MM.1S (cell line): ENCODE measurements at places on chromosomes 2 and 18.

DNA sequence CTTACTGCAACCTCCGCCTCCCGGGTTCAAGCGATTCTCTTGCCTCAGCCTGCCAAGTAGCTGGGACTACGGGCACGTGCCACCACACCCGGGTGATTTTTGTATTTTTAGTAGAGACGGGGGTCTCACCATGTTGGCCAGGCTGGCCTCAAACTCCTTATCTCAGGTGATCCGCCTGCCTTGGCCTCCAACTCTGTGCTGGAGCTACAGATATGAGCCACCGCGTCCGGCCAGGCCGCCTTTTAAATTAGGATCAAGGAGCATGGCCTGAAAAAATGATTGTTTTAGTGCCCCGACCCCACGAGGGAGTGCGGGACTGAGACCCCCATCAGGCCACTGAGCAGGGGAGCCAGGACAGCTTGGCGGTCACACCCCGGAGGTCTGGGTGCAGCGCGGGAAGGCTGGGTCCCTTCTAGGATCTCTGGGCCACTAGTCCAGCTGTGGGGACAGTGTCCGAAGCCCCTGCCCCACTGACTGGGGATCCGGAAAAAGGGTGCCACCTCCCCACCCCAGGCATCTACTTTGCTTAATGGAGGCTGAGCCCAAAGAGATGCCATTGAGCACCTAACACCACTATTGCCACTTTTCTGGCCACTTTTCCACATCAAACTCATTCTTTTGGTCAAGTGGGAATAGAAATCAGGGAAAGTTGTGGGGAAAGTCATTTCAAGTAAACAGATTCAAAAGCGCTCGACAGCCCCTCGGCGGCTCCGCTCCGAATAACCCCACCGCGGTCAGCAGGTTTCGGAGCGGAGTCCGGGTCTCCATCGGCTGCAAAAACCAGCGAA, 19.7 kb upstream of the DNMT3A start:
- no peak for DNase-seq

GRCh38 chr2:237874585-237875161, 15.2 kb downstream of the RAMP1 start:
- no peak for DNase-seq

- no peak for DNase-seq
Measured at GRCh38 chr2:223227338-223227737, 175.3 kb downstream of the KCNE4 start.

GRCh38 chr18:32670727-32671126, 102.1 kb downstream of the KLHL14 start:
- DNase-seq = no peak

- DNase-seq = no peak
Measured at GRCh38 chr18:56224669-56225561, 413.5 kb downstream of the TXNL1 start.

GRCh38 chr2:61631321-61631720, 93.2 kb upstream of the XPO1 start:
- DNase-seq = no peak

GRCh38 chr2:230256733-230257332, 31.3 kb downstream of the SP140 start:
- DNase-seq = no peak

GRCh38 chr2:96117701-96118588, 1.6 kb upstream of the ADRA2B start:
- DNase-seq = peak; percentile 18

DNA sequence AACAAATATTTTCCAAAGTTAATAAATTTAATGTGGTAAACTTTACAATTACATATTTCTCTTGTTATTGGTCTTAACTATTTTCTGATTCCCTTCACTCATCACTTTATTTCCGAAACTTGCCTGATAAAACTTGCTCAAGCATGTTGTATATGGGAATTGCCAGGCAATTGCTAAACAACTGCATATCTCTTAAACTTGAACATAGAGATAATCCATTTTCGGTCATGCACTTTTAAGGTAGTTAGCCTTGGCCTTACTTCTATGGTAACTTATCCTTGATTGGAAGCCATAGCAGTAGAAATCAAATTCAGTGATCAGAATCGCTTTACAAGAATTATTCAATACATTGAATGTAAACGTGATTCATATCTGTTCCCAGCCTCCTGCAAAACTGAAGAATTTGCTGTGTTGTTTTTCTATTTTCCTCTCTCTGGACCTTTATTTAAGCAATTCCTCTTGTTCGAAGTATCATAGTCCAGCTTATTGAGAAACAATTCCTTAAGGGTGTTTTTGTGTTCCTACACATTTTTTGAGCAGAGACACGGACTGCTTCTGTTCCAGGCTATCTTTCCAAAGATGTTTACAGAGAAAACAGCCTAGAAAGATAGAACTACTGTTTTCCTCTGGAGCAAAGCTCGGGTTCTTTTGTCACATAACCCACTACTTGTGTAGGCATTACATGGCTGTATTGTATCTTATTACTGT, 674.3 kb downstream of the IRS1 start:
- no peak for DNase-seq

GRCh38 chr2:195317550-195317949, 339.5 kb upstream of the SLC39A10 start:
- no peak for DNase-seq

DNA sequence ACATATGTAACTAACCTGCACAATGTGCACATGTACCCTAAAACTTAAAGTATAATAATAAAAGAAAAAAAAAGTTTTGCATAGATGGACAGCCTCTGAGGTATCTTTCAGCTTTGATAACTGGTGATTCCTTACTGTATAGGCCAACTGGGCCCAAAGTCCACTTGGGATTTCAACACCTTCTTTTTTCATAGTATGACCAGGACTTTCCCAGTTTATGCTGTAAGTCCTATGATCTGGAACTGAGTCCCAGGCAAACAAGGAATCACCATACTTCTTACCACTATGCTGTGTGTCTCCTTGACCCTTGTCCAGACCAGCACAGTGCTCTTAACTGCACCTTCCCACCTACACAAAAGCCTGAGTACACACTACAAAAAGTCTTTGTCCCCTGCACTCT, 205.1 kb upstream of the RBBP8 start:
- DNase-seq = no peak

DNA sequence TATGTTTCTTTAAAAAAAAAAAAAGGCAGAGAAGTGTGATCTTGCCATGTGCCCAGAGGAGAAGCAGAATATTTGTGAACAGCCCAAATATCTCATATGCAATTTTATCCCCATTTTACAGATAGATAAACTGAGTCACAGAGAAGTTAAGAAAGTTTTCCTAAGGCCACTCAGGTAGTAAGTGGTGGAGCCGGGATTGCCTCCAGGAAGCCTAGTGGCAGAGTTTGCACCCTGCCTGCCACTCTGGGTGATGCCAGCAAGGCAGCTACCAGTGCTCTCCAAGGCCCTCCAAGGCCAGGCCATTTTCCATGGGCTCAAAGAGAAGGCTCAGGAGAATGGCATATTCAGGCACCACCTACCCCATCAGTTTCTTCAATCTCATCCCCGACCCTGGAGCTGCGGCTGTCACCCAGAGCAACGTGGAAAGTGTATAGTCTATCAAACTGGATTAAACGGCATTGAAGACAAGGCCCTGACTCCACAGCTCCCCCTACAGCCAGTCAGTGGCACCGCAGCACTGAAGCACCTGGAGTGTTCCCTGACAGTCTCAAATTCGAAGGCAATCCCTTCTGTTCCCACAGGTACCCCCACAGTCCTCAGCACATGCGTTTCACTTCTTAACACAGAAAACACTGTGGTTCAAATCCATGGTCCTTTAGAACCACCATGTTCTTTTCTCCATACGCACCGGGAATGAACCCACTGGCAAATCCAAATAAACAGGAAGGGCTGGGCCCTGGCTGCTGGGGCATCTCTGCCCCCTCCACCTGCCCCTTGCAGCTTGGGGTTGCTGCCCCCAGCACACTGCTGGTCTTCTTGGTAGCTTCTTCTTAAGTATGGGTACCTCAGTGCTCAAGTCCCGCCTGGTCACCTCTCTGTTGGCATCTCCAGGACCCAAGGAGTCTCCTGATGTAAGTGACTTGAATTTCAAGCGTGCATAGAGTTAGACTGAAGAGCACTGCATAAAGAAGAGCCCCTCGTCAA, 175.3 kb downstream of the INHBB start:
- no peak for DNase-seq

DNA sequence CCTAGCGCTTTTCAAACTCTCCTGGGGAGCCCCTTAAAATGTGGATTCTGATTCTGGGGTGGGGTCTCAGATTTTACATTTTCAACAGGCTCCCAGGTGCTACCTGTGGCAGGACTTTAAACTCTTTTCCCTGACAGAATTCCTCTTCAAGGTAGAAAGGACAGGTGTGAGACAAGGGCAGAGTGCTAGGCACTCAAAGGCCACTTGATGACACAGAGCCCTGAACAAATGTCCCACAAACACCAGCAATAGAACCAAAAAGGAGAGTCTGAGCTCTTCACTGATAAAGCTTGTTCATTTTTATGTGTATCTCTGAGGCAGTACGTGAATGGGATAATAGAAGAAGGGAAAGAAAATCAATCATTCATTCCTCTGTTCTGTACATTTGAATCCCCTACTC, 77.7 kb upstream of the PELI1 start:
- DNase-seq = no peak

DNA sequence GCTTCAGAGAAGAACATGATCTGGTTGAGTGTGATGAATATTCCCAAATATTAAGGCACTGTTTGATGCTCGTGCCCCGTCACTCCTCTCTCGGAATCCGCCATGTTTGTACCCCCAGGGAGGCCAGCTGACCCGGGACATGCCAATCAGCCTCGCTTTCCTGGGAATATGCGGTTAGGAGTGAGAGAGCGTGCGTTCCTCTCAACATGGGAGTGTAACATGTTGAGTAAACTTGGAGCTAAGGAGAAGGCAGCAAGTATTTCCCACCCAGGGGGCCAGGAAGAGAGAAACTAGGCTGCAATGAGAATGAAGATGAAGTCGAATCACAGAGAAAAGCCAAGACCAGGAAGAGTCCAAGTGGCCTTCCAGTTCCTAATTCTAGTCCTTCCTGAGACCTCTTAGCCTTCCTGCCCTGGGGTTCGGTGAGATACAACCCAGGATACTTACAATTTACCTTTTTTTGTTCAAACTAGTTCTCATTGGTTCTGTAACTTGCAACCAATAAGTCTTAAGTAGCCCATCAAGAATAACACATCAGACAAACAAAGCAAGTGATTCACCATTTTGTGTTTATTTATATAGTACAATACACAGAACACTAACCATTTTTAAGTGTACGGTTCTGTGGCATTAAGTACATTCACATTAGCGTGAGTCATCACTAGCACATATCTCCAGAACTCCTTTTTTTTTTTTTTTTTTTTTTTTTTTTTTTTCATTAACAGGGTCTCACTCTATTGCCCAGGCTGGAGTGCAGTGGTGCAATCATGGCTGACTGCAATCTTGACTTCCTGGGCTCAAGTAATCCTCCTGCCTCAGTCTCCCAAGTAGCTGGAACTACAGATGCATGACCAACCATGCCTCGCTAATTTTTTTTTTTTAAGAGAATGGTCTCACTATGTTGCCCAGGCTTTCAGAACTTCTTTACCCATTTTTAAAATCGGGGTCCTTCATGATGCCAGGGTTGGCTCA, 36.4 kb upstream of the SLC1A4 start:
- DNase-seq = no peak

DNA sequence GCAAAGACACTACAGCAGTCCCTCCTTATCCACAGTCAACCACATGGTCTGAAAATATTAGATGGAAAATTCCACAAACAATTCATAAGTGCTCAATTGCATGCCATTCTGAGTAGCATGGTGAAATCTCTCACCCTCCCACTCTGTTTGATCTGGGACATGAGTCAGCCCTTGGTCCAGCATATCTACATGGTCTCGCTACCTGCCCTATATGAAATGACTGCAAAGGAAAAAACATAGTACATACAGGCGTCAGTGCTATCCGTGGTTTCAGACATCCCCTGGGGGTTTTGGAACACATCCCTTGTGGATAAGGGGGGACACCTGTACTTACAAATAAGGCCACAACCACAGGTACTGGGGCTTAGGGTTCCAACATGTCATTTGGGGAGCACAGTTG, 73.7 kb downstream of the CABLES1 start:
- DNase-seq = no peak

GRCh38 chr2:49309461-49309860, 155.1 kb upstream of the FSHR start:
- DNase-seq = no peak

GRCh38 chr2:96197546-96198255, 10.9 kb downstream of the STARD7 start:
- no peak for DNase-seq

GRCh38 chr2:188952901-188953300, 21.3 kb upstream of the COL3A1 start:
- no peak for DNase-seq

GRCh38 chr2:84861539-84861938, 19.3 kb downstream of the TRABD2A start:
- no peak for DNase-seq

GRCh38 chr2:53129851-53130250, 637.8 kb upstream of the CHAC2 start:
- no peak for DNase-seq

DNA sequence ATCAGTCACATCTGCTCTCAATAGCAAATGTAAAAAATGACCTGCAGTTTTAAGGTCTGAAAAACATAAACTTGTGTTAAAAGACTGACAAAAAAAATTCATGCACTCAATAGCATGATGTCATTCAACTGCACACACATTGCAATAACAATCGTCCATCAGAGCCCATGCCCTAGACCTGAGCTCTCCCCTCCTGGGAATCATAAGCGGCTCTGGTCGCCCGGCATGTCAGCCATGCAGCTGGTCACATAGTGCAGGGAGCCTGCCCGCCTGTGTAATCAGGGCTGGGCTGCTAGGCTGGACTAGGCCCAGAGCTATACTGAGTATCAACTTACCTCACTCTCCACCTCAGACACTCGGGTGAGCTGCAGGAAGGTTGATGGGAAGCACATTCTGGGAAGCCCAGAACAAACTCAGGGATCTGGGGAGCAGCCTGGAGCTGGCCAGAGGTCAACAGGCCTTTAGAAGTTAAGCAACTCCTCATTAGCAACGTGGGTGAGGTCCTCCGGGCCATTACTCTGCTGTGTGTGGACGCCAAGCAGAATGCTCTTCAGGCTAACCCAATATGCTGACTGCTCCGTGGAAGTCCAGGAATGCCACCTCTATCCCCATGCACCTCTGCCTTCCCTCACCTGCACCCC, 165.5 kb downstream of the TTC32 start:
- DNase-seq = no peak

- peak; percentile 63 for DNase-seq
Measured at GRCh38 chr2:24382363-24383073, 22.2 kb upstream of the ITSN2 start.
